ENCODE measurements at places on chromosomes 2 and 18.

- H3K27ac ChIP-seq: peak overlapping the region; percentile 80
- peak overlapping the region; percentile 84 for H3K4me3 ChIP-seq
- H3K27me3 ChIP-seq: no peaks in the 10 kb centered on the region
- DNase-seq: peak; percentile 49
- no peaks in the 10 kb centered on the region for H3K36me3 ChIP-seq
- peaks cover 16% of the 10 kb centered on the region for H3K4me1 ChIP-seq
These were observed 858 bp downstream of the TP53I3 start for GRCh38 chr2:24083567-24084385.

GRCh38 chr18:64994370-64994769 lies 756.4 kb upstream of the CDH7 start:
- no peaks in the 10 kb centered on the region for H3K4me1 ChIP-seq
- no peaks in the 10 kb centered on the region for H3K36me3 ChIP-seq
- no peak for DNase-seq

GRCh38 chr2:230873661-230874401 lies 9.1 kb downstream of the ITM2C start:
- DNase-seq: peak; percentile 47
- no peaks in the 10 kb centered on the region for H3K27me3 ChIP-seq
- H3K4me3 ChIP-seq: no peak overlapping the region

DNA sequence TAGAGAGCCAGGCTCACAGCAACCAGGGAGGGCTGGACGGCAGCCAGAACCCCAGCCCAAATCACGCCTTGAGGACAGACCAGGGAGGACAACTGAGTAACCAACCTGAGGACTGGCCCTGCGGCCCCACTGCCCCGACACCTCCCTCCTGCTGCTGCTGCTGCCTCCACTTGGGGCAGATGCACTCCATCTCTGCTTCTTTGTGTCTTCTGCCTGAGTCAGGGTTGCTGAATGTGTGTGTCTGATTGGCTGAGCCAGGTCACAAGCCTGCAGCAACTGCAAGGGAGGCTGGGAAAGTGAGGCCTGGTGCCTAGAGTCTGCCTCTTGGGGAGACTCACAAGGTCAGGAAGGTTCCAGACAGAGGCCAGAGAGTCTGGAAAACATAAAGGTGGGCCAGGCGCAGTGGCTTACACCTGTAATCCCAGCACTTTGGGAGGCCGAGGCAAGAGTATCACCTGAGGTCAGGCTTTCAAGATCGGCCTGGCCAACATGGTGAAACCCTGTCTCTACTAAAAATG lies 83.4 kb downstream of the ZFP36L2 start:
- peak overlapping the region; percentile 87 for H3K27ac ChIP-seq
- DNase-seq: peak; percentile 58
- H3K36me3 ChIP-seq: no peaks in the 10 kb centered on the region
- H3K27me3 ChIP-seq: no peaks in the 10 kb centered on the region
- peaks cover 60% of the 10 kb centered on the region for H3K4me1 ChIP-seq

GRCh38 chr2:61023670-61024069 lies 5.6 kb upstream of the PUS10 start:
- no peak overlapping the region for H3K4me3 ChIP-seq
- H3K27ac ChIP-seq: no peak overlapping the region

GRCh38 chr2:136361521-136361920 lies 243.6 kb upstream of the CXCR4 start:
- H3K4me1 ChIP-seq: peaks cover 67% of the 10 kb centered on the region
- H3K36me3 ChIP-seq: no peaks in the 10 kb centered on the region
- H3K4me3 ChIP-seq: no peak overlapping the region
- H3K27ac ChIP-seq: peak overlapping the region; percentile 17

DNA sequence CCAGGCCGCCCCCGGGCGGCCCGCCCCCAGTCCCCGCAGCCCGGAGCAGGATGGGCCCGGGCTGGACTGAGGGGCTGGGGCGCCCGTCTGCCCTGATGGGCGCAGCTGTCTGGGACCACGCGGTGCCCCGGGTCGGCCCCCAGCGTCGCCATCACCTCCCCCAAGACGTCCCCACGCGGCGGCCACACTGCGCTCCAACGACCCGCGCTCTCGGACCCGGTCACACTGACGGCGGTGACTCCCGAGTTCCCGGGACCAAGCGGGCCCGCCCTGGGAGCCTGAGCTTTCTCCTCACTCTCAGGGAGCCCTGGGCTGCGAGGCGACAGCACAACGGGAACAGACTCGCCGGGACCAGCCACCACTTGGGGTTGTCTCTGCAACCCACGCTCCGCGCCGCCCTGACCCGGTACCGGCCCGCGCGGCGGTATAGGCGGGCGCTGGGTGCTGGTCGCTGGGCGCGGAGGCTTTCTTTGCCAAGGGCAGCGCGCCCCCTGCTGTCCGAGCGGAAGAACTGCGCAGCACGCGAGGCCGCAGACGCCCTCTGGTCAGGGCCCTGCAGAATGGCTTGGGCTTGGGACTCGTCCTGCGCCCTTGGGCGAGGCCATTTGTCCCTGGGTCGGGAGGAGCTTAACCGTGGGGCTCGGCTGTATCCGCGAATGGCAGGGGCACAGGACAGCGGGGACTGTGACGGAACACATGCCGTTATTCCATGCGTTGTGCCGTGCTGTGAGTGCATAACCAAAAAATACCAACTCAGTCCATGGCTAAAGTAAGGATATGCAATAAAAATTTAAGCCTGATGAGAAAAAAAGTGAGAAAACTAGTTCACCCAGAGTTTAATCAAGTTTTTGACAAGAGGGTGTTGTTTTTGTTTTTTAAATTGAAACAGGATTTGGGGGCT lies 54.8 kb upstream of the ANKRD62 start:
- peak overlapping the region; percentile 63 for H3K4me3 ChIP-seq
- peak; percentile 81 for DNase-seq
- H3K4me1 ChIP-seq: peaks cover 11% of the 10 kb centered on the region
- H3K27ac ChIP-seq: no peak overlapping the region
- no peaks in the 10 kb centered on the region for H3K36me3 ChIP-seq

GRCh38 chr2:49111006-49111405 lies 43.3 kb downstream of the FSHR start:
- no peaks in the 10 kb centered on the region for H3K36me3 ChIP-seq
- H3K27ac ChIP-seq: no peak overlapping the region
- no peak overlapping the region for H3K4me3 ChIP-seq
- DNase-seq: no peak
- no peaks in the 10 kb centered on the region for H3K4me1 ChIP-seq
- H3K27me3 ChIP-seq: no peaks in the 10 kb centered on the region

Measured in activated naive CD8-positive, alpha-beta T cell treated with anti-CD3 and anti-CD28 coated beads, Interleukin-2, amount 50 U/mL, for 24 hours (primary cell).